Occipital lobe (tissue), 3 donors: ENCODE measurements at places on chromosomes 11 and 22. TPM values are rescaled to one million over a fixed set of nuclear protein-coding genes. Genes with fewer than 3 reads are reported as not detected.

HPX gene
- total RNA-seq, result 2.3 TPM

OR5B21 gene
- total RNA-seq, result not detected

CSF2RB gene
- 0.62 TPM for total RNA-seq

NAV2 gene
- 17.6 TPM for total RNA-seq

TMEM184B gene
- 10.9 TPM for total RNA-seq

PANX3 gene
- total RNA-seq, result not detected

LRRN4CL gene
- total RNA-seq, result 0.16 TPM

NCAM1 gene
- 505 TPM for total RNA-seq
